ENCODE measurements at places on chromosomes 7 and 10.

GRCh38 chr10:11931038-11931437 is 107.9 kb downstream of the PROSER2 start:
- DNase-seq = no peak

- DNase-seq = no peak
Observed at GRCh38 chr7:135678612-135679575, 16.6 kb downstream of the STMP1 start.

DNA sequence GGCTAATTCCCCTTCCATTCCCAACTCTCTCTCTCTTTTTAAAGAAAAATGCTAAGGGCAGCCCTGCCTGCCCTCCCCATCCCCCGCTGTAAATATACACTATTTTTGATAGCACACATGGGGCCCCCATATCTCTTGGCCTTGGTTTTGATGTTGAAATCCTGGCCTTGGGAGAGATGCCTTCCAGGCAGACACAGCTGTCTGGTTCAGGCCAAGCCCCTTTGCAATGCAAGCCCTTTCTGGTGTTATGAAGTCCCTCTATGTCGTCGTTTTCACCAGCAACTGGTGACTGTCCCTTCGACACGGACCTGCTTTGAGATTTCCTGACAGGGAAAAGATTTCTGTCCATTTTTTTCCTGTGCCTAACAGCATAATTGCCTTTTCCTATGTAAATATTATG is 3.0 kb downstream of the ADRA2A start:
- DNase-seq = no peak

GRCh38 chr10:13100349-13101294 is 659 bp downstream of the OPTN start:
- no peak for DNase-seq

DNA sequence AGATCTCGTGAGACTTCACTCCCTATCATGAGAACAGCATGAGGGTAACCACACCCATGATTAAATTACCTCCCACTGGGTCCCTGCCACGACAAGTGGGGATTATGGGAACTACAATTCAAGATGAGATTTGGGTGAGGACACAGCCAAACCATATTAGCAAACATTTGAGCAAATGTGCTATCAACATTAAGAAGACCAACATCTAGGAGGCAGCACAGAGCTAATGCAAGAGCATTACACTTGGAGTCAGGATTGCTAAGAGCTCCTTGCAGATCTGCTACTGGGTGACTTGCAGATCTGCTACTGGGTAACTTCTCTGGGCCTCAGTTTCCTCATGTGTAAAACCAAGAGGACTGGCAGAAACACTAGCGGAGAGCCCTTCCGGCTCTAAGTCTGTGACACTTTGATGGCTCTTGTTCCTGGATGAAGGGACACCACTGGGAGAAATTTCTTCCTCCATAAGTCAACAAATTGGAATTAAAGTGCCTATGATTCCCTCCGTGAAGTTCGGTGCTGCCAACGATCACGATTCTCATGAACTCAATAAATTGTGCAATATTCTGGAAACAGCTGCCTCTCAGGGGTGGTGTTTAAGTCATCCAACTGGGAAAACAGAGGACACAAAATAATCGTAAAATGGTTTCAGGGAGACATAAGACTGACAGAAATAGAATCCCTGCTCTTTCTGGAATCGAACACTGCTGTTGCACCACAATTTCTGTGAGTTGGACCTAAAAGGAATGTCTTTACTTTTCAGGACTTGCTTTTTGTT is 115.8 kb upstream of the ITGB1 start:
- no peak for DNase-seq

GRCh38 chr7:34137176-34137575 is 231.8 kb downstream of the BMPER start:
- no peak for DNase-seq

- DNase-seq = no peak
Observed at GRCh38 chr7:91168871-91169829, 95.1 kb upstream of the FZD1 start.

- DNase-seq = no peak
Observed at GRCh38 chr10:94008526-94008925, 14.8 kb downstream of the PLCE1 start.

- no peak for DNase-seq
Observed at GRCh38 chr7:25765110-25765655, 386.8 kb upstream of the NFE2L3 start.

DNA sequence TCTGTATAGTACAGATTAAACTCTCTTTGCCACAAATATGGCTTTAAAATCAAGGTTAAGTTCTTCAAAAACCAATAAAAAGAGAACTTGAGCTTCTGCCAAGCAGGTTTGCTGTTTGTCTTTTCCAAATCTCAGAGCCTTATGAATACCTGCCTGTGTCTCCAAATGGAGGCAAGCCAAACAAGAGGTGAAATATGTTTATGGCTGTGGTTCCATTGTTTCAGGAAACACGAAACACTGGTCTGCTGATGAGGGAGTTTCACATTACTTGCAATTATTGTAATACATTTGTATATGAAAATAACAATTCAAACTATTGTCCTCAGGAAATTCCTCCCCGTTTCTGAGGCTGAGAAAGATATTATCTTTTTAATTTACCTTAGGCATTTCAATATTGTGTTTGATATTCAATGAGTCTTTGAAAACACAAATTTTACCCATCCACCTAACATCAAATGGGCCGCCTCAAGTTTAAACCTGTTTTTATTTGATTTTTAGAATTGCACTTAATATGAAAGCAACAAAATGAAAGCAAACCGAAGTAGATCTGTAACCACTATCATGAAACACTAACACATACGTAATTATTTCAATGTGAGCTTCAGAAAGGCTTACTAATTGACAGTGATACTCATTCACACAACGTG is 359.3 kb downstream of the HGF start:
- no peak for DNase-seq

GRCh38 chr10:63314020-63314419 is 151.8 kb downstream of the JMJD1C start:
- DNase-seq = no peak

- no peak for DNase-seq
Observed at GRCh38 chr10:88853155-88853881, 1.7 kb upstream of the ANKRD22 start.

DNA sequence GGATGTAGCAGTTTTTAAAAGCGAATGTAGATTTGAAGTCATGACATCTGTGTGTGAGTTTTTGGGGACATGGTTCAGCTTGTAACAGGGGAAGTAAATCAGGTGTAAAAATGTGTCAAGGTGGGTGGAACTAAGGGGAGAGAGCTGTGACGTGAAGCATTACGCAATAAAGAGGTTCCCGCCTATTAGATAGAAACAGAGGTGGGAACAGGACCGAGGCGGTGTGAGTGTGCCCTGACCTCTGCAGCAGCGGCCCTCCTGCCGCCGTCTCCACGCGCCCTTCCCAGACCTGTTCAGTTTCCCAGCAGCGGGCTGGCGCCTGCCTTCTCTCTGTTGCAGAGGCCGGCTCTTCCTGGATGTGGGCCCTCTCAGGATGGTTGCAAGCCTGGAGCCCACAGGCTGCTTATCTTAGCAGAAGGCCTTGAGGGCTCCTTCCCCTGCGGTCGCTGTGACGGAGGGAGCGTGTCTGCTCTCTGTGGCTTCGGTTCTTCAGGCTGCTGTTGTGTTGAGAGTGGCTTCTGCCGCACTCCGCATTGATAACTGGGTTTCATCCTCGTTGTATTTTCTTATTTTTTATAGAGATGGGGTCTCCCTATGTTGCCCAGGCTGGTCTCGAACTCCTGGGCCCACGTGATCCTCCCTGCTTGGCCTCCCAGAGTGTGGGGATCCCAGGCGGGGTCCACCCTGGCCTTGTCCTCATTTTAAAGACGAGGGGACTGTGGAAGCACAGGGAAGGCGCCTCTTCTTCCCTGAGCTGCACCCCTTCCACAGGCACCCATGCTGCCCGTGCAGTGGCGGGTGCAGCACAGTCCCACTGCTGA is 65.0 kb downstream of the DNAJB6 start:
- DNase-seq = no peak

DNA sequence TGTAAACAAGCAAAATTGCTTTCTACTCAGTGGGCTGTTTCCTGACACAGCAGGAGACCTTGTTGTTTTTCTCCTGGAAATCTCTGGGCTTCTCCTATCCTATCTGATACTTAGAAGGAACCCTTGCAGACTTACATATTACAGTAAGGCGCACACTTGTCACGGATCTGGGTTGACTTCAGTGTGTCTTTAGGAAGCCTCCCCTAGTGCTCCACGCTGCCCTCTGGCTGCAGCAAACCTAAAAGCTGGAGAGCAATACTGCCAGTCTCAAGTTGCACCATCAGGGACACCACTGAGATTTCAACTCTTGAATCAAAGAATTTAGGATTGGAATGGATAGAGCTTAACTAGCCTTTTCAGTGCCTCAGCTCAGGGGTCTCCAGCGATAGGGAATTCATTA is 495.3 kb downstream of the LRMDA start:
- DNase-seq = peak; percentile 7

- no peak for DNase-seq
Observed at GRCh38 chr7:88203401-88203800, 16.4 kb downstream of the SRI start.

GRCh38 chr10:10870523-10871241 is 147.0 kb upstream of the CELF2 start:
- DNase-seq = no peak

DNA sequence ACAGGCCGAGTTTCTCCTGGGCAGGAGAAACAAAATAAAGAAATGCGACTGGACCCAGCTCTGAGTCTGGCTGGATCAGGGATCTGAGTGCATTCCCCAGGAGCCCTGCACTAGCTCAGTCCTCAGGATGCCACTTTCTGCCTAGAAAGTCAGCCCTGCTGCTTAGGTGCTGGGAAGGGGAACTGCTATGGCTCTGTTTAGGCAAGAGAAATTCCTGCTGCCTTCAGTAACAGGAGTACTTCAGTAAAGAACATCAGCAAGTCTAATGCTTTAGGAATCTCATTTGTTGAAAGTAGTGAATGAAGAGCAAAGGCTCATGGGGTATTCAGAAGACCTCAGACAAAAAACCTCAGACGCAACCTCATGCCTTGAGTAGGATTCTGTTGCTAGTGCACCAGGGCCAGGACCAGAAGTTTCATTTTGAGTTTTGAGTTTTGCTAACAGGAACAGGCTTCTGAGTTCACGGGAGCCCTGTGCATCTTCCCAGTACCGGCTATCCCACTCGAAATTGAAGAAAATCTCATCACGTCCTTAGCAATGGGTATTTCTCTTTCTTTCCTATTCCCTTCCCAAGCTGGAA is 170.8 kb upstream of the CDCA7L start:
- DNase-seq = no peak

- DNase-seq = no peak
Observed at GRCh38 chr10:49325131-49325915, 26.4 kb downstream of the C10orf71 start.

DNA sequence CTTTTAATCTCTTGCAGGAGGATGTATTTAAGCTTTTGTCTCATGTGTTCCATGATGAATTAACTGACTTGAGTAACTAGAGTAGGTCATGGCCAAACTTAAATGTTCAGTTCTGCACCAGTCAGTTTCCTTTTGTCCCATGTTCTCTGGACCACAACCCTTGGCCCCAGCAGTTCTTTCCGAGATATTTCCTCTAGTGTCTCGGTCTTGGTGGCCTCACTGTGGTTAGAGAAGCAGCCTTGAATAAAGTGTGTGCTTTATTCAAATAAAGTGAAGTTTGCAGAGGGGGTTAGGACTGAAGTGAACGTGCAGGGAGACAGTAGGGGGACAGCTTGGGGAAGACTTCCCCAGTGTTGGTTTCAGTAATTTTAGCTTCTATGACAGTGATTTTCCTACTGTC is 9.3 kb downstream of the ZNF212 start:
- no peak for DNase-seq

DNA sequence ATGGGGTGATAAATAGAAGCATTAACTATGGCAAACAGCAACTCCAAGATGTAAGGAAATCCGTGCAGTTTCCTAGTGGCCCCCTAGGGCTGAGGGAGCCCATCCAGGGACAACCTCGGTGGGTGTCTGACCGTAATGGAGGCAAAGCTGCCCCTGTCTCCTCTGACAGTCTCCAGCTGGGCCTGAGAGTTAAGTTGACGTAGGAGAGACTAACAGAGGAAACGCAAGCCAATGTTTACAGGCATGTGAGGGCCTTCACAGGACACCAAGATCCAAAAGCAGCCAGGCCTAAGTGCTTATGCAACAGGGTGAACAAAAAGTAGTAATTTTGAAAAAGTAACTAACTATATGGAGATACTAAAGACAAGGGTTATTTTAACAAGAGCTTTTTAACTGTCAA is 330.0 kb upstream of the C7orf33 start:
- no peak for DNase-seq

- DNase-seq = no peak
Observed at GRCh38 chr10:69844698-69845097, 43.0 kb downstream of the COL13A1 start.

- DNase-seq = no peak
Observed at GRCh38 chr7:28423918-28424514, 11.7 kb downstream of the CREB5 start.

DNA sequence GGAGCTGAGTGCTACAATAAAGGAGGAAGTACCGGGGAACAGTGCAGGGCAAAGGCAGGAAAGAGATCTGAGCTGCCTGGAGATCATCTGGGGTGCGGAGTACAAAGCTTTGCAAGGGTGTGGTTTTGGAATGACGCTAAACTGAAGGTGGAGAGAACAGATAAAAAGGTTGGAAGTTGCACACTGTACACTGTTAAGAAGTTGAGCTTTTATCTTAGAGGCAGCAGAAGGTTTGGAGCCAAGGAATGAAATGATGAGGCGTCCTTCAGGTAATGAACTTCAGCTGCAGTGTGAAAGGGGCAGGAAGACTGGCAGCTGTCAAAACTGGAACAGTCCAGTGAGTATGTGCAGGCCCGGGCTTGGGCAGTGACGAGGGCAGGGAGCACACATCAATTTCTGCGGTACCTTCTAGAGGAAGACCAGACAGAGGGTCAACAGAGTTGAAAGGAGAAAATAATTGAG is 7.2 kb upstream of the ANKRD61 start:
- DNase-seq = no peak

DNA sequence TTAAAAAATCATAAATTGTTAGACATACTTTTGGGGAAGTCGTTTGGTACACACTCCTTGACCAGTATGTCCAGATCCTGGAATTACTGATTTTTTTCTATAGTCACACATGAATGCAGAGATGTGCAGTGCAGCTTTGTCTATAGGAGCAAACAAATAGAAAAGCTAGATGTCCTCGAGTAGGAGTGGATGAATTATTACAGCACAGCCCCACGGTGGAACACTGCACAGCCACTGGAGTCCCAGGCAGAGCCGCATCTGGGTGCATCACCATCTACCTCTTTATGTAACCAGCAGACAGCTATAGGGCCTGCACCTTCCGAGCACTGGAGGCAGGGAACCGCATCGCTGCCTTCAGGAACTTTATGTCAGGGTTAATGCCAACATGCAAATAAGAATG is 17.0 kb upstream of the RET start:
- no peak for DNase-seq

DNA sequence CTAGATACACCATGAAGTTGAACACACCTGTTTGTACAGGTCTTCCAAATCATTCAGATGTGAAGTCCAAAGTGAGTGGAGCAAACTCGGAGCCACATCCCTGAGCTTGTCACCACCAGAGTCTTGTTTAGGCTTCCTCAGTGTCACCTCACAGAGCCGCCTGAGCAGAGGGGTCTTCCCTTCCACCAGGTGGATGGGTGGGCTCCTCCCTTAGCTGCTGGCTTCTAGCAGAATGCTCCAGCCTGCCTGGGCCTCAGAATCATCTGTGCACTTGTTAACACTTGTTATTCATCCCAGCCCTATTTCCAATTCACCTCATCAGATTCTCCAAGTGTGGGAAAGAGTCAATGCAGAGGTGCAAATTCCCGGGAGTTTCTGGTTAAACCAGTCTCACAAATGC is 32.5 kb downstream of the C10orf71 start:
- no peak for DNase-seq
